HT1080 (cell line): ENCODE measurements at places on chromosomes 5 and 9. TPM values are rescaled to one million over a fixed set of nuclear protein-coding genes. Genes with fewer than 3 reads are reported as not detected.

Gene NUTM2G
- total RNA-seq = not detected in 2 replicates

Gene OTP
- total RNA-seq = not detected in 2 replicates

GRCh38 chr5:116378777-116379121 is 195.9 kb downstream of the SEMA6A start:
- no peak for DNase-seq

- DNase-seq = no peak
Measured at GRCh38 chr9:81379655-81380054, 309.7 kb downstream of the TLE1 start.

DNA sequence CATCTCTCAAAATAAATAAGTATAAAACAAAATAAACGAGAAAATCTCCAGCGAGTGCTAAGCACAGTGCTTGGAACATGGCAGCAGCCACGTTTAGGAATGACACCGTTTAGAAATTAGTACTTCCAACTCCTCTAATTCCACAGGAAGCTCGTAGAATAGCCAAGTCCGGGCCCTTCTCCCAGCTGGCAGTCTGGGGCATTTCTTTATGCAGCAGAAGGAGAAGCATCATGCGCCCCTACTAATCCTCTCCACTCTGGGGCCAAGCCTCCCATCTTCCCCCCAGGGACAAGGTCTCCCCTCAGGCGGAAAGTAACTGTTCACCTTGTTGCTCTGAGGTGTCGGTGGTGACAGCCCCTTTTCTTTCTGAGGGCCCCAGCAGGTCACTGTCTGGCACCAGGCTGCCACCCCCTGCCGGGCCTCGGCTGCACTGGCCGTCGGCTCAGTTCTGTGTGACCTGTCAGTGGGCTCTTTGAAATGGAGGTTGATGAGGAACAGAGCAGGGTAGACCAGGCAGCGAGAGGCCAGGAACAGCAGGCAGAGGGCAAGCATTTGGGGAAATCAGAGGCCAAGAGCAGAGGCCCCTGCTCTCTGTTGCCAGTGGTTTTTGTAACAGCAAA is 113.5 kb upstream of the WWC1 start:
- DNase-seq = no peak

GRCh38 chr9:115591584-115591984 is 473.6 kb upstream of the TNC start:
- DNase-seq = peak; percentile 96

GRCh38 chr5:132327252-132327955 is 33.2 kb downstream of the SLC22A4 start:
- no peak for DNase-seq

DNA sequence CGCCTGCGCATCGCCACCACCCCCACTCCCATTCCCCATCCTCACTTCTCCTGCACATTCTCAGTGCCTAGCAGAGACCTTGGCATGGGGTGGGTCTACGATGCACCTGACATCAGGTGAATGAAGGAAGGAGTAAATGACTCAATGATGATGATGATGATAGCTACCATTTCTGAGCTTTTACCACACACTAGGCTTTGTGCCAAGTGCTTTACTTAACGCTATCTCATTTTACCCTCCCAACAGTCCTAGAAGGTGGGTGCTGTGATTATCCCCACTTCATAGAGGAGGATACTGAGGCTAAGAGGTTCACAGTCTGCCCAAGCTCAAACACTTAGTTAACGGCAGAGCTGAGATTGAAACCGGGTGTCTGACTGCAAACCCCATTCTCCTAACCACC is 27.1 kb downstream of the CAMK2A start:
- no peak for DNase-seq

DNA sequence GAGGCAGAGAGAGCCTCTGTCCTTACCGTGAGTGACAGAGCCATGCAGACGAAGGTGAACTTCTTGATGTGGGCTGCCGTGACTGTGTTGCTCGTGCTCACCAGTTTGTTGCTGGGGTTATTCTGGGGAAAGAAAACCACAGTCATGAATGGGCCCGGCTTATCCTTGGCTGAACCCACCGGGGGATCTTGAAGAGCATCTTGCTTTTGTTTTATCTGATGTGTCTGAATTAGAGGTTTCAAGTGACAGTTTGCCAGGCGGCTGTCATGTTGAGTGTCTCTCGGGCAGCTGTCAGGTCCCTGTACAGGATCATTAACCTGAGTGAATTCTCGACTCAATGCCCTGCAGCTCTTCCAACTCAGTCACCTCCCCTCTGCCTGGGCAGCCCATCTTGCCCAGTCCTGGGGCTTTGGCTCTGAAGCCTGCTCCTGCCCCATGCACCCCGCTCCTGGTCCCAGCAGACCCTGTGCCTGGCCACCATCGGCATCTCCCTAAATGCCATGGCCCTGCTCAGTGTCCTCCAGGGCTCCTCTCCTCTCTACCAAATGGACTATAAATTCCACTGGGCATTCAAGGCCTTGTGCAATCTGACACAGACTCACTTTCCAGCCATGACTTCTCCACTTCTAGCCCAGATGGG is 77.4 kb downstream of the OTULIN start:
- no peak for DNase-seq
